ENCODE measurements at places on chromosomes 1 and 21. TPM values are rescaled to one million over a fixed set of nuclear protein-coding genes. Genes with fewer than 3 reads are reported as not detected.

- no peak for DNase-seq
These were observed 21.1 kb upstream of the OR10J5 start for GRCh38 chr1:159556931-159557369.

DNA sequence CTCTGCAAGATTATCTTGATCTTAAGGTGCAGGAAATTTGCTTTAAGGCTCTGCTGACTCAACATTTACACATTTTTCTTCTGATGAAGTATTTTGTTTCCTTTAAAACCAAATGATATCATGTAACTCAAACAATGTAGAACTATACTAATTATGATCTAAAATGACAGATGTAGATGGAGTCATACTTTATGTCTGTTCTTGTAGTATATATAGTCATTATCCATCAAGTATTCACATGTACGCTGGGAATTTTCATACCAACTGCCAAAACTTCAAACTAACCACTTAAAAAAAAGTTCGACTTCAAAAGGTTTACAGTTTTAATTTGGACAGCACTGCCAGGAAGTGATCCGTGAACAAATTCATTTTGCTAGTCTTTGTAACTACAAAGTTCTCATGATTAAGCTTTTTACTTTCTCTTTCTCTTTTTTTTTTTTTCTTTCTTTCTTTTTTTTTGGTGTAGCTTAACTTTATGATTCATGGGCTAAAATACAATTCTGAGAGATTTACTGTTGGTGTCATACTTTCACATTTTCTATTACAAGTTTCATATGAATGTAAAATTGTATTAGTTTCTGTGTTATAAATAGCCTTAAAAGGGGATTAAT, 509.0 kb upstream of the CXADR start:
- DNase-seq, result no peak

GRCh38 chr1:55708781-55709180, 493.6 kb upstream of the USP24 start:
- no peak for DNase-seq

DNA sequence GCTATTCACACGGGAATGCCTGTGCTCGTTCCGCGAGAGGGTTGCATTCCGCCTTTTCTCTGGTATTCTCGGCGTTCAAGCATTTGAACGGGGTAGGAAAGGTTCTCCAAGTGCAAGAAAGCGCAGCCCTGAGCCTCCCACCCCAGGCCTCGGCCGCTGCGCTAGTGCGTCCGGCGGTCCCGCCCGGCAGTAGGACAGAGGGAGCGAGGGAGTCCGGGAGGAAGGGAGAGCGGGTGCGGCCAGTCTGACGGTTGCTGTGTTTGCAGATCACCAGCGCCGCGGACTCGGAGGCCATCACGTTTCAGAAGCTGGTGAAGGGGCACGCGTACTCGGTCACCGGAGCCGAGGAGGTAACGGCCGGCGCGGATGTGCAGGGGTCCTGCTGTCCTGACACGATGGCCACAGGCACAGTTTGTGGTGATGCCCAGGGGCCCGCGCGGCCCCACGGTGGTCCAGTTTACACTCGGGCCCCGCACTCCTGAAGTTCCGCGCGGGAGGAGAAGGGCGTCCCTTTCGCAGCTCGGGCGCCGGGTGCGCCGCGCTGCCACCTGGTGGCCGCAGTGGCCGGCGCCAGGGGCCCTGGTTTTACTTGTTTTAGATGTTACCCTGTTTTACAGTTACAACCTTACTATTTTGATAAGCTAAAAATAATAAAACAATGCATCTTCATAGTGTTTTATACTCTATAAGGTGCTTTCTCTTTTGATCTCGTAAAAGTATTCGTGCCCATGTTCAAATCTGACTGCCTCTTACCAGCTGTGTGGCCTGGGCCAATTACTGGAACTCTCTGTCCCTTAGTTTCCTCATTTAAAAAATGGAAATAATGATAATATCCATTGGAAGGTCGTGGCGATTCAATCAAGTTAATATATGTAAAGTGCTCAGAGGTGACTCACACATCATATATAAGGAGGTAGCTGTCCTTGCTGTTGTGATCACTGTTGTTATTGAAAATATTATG, 36.7 kb downstream of the CAPN2 start:
- DNase-seq, result peak; percentile 90

DNA sequence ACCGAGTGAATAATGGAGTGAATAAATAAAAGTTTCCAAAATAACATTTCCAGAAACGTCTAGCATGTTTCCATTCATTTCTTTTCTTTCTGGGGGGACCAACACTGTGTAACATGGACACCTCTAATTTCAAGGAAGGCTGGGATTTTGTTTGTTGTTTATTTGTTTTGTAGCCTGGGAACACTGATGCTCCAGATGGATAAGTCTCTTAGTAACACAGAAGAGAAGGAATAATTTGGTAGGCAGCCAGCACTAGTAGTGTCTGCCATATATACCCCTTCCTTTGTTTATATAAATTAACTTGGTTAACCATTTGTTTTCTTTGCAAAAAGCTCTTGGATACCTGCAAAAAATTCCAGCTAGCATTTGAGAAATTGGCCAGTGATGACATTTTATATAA, 411.4 kb upstream of the DEPDC1 start:
- no peak for DNase-seq

- DNase-seq, result no peak
These were observed 47.9 kb downstream of the DDAH1 start for GRCh38 chr1:85417017-85417416.

DNA sequence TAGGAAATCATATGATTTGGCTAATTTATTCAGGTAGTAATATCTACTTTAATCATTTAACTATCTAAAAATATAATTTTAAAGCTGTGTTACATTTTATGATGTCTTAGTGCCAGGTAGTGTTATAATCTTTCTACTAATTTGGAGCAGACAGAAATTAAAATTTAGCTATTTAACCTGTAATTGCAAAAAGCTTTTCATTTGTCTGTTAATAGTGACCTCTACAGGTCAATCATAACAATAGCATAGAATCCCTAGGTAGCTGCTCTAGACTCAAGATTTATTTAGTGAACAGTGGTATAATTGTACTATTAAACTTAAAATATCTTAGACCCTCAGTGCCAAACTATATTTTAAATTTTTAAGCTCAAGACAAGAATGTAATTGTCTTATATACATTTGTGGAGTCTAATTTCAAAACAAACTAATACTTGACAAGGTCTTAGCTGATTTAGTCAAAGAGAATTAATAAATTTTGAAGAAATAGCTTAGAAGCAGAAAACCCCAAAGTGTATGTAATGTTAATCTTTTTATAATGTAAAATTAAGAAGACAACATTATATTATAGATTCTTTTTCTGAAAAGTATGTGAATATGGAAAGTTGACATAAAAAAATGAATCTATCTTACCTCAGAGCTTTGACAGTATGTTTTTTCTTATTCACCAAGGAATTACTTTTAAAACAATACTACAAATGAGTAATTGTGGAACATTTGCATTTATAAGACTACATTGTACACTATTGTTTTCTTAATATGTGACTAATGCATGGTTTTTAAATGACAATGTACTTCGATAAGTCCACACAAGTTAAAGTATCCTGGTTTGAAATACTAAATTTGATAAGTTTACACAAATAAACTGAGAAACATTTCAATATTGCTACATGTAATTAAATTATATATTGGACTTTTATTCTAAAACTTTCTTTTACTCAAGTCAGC, 64.1 kb upstream of the RNPC3 start:
- no peak for DNase-seq

GRCh38 chr1:35576061-35576765, 3.1 kb downstream of the TFAP2E start:
- no peak for DNase-seq

DNA sequence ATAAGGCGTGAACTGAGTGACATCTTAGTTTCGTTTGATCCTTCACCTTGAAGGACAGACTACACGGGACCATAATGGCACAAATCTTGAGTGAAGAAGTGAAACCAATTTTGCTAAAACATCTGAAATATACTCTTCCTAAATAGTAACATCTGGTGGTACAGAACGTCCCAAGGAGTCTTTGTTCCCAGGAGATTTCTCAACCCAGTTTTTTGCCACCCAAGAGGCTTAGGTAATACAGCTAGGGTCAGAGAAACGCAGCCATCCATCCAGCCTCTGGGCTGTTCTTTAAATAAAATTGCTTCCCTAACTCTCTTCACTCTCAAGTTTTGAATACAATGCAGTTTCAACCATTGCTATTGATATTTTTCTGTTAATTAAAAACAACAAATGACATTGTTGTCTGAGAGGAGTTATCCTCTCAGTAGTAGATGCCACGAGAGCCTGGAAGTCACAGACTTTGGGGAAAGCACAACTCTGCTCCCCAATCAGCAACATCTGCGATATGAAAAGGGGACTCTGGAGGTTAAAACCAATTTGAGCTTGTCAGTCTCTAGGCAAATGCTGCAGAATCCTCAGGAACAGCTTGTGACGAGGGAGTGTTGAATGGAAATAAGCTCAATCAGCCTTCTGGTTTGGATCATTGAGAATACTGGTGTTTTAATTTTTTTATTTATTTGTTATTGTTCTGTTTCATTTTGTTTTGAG, 394.3 kb upstream of the ADGRL2 start:
- no peak for DNase-seq

GRCh38 chr1:205538235-205538840, 33.9 kb downstream of the CDK18 start:
- DNase-seq, result no peak

DNA sequence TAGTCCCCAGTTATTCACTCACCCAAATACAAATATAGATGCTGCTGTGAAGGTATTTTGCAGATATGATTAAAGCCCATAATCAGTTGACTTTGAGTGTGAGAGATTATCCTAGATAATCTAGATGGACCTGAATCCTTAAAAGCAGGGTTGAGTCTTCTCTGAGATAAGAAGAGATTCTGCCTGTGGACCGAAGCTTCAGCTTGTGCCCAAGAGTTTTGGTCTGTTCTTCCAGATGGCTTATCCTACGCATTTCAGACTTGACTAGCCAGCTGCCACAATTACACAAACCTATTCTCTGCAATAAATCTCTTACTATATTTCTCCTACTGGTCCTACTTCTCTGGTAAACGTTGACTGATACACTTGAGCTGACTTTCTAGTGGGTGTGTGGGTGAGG, 145.1 kb downstream of the KCNJ6 start:
- no peak for DNase-seq

- no peak for DNase-seq
These were observed 35.9 kb downstream of the TCP10L start for GRCh38 chr21:32549440-32549839.

DNA sequence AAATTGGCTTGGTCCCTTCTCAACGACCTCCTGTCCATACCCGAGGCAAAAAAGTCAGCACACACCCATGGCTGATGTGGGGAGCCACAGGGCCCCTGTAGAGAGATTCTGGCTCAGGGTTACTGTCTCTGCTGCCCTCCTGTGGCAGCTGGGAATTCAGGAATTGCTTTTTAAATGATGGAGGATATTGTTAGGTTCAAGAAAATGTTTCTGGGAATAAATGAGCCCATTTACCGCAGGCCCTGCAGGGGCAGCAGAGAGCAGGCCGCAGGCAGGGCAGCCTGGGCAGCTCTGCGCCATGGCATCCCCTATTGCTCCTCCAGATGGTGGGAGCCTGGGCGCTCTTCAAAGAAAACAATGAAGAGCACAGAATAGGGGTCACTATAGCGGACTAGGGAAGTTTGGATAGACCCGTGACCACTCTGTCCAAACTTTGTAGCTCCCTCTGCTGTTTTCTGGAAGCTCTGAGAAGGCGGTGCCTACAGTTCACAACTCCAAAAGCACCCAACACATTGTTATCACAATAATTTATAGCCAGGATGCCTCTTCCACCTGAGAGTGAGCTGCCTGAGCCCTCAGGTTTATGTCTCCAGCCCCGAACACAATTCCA, 201.1 kb downstream of the BACH1 start:
- DNase-seq, result no peak

DNA sequence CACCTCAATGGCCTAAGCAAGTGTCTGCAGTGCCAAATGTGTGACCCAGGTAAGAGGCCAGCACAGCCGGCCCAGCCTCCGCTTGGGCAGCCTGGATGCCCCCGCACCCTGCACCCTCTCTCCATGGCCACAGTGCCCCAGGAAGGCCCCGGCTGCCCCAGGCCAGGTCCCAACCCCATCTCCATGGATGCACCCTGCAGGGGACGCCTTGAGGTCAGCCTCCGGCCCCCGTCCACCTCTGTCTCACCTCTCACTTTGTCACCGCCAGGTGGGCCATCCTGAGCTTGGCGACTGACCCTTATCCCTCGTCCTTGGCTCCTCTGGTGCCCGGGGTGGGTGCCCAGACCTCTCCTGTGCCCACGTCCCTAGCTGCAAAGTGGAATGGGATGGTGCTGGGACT, 2.2 kb downstream of the TNFRSF14 start:
- DNase-seq, result no peak

- DNase-seq, result peak; percentile 61
These were observed 16.6 kb downstream of the MYOG start for GRCh38 chr1:203069030-203069747.

DNA sequence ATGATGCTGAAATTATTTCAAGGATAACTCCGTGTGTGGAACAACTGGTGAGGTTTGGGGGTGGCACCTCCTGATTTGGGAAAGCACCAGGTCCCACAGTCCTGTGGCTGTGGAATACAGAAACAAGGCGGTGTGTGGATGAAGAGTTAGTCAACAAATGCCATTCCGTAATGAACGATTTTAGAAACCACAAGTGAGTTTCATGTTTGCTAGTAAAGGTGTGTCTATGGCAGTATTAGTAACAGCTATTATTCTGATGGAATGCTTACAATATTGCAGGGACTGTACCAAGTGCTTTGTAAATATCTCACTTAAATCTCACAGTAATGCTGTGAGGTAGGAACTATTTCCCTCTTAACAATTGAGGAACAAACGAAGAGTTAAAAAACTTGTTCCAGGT, 53.8 kb downstream of the B3GALNT2 start:
- no peak for DNase-seq

DNA sequence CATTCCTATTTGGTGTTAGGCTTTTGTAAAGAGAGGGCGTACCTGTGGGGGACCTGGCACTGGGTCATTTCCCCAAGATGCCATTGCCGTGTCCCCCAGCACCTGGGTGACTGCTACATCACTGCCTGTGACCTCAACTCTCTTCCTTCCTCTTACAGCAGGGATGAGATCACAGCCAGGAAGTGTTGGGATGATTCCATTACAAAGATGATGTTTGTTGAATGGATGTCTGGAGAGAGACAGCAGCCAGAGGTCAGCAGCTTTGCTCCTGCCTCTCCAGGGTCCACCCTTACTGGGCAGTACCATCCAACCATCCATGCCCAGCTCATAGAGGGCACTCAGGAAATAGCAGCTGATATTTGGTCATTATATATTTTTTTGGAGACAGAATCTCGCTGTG, 35.1 kb downstream of the TMEM51 start:
- DNase-seq, result peak; percentile 9

GRCh38 chr1:29459620-29459945, 223.3 kb downstream of the PTPRU start:
- DNase-seq, result no peak

GRCh38 chr1:237327061-237327460, 285.1 kb downstream of the RYR2 start:
- no peak for DNase-seq

GRCh38 chr1:42533101-42533863, 70.2 kb downstream of the CCDC30 start:
- DNase-seq, result no peak

COL8A2 gene
- total RNA-seq, result 37.5 TPM

HFM1 gene
- total RNA-seq, result 1.2 TPM

ZNF697 gene
- 6.0 TPM for total RNA-seq

GBP5 gene
- total RNA-seq, result 7.9 TPM

LRIG2 gene
- total RNA-seq, result 24.7 TPM

FCN3 gene
- 11.5 TPM for total RNA-seq

CCDC185 gene
- not detected for total RNA-seq

RNU1-3 gene
- 7,231 TPM for total RNA-seq

NTPCR gene
- total RNA-seq, result 21.3 TPM

All from aorta (tissue), 5 donors.